ENCODE measurements at places on chromosomes 12 and 14.
A peak's percentile ranks its signal among the peaks of the same experiment; 100 is the strongest.

DNA sequence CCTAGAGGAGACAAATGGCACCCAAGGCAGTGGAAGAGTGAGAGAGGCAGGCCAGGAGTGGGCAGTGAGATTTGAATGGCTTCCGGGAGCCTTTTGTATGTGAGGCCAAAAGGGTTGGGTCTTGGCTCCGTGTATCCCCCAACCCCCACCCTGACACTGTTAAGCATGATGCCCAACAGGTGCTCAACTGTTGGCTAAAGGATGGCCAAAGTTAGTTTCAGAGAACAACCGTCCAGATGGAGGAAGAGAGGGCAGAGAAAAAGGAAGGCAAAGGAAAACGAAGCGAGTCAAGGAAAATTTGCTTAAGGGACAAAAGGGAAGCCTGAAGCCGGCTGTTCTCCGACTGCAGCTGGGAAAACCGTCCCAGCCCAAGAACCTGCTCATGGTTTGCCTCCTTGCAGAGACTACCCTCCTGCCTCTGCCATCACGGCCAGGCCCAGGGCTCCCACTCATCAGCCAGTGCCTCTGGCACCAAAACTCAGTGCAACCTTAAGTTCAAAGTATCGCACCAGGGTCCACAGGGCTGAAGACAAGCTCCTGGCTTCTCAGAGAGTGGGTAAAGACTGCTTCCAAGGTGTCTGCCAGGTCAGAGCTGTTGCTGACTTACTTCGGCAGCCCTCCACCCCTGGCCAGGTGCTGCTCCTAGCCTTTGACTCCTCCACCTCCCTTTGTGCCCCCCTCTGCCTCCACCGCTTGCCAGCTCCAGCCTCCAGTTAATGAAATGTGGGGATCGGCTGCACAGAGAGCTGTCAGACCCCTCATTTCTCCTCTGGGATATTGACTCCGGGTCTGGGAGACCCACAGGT, 4.2 kb upstream of the C1QL4 start:
- DNase-seq, result no peak

DNA sequence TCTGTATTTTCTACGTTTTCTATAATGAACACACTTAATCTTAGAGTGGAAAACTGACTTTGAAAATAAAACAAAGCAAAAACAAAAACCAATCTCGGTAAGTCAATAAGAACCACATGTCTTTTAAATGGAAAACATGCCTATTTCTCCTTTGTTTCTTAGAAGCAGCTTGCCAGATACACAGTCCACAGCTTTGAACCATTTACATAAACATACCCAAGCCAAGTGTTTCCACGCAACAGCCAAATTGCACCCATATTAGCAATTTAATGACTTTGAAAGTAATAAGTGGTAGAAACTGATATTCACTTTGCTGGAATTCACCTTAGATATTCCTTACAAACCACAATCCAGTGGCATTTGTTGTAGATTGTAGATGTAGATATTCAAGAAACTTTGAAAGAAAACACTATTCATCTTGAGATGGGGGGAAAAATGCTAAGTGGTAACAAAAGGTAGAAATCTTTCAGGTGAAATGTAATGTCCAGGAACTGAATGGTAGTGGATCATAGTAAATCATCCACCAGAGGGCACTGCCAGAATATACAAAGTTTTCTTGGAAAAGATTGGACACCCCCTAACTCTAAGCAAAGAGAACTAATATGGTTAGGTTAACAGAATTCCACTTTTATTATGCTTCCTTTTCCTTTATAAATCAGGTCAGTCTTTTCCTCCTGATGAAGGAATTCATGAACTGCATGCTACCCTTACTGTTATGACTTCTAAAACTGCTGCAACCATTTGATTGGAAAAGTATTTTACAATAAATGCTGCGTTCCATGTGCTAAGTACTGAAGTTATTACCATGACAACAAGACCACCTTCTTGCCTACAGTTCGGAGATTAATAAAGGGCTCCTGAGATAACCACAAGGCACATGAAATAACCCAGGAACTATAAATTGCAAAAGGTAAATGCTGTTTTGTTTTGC, 69.8 kb downstream of the RERG start:
- DNase-seq, result peak; percentile 4

DNA sequence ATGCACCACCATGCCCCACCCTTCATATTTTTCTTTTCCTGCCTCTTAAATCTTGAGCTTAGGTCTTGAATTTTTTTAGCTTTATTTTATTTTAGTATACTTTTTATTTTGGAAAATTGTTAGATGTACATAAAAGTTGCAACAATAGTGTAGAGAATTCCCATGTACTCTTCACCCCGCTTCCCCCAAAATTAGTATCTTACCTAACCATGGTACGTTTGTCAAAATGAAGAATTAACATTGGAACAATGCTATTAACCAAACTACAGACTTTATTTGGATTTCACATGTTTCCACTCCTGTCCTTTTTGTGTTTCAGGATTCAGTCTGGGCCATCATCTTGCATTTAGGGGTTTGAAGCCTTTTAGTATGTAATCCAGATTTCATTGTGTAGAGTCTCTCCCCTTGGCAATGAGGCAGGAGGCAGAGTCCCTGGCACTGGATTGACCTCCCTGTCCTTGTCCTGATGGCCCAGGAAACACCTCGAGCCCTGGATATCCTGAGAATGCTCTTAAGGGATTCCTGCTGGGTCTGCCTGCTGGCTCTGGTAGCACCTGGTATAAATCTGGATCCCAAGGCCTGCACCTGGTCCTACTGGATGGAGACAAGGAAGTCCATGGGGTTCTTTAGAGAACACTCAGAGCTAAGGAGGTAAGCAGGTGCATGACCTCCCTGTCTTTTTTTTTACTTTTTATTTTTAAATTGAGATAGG, 19.9 kb upstream of the CTDSP2 start:
- no peak for DNase-seq

- DNase-seq, result no peak
Observed at GRCh38 chr12:14482886-14483285, 84.8 kb downstream of the PLBD1 start.

DNA sequence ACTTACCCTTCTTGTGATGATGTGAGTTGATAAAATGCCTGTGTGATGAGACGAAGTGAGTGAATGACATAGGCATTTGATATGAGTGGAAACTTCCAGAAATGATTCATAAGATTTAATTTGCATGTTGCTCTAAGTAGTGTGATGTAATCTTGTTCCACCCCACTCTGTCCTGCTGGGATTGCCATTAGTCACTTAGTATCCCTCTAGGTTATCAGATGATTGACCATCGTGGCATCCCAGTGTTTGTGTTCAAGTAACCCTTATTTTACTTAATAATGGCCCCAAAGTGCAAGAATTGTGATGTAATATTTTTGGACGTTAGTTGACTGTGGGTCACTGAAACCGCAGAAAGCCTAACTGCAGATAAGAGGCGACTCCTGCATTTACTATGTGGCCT, 214.4 kb upstream of the DIO2 start:
- no peak for DNase-seq

DNA sequence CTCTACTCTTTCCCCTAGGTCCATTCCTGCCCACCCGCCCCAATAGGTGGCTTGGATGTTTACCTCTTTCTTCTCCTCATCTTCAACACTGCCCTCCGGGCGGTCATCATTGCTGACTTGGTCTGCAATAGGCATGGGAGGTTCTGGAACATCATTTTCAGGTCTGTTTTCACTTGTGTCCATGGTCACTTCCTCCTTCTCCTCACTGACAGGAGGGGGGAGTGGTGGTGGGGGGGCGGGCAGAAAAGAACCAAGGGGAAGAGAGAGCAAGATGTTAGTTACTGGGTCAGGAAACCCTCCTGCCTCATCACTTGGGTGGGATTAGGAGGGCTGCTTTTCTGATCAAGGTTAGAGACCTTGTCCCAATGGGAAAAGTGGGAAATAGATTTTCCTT, 12.1 kb upstream of the CDH24 start:
- DNase-seq, result no peak

DNA sequence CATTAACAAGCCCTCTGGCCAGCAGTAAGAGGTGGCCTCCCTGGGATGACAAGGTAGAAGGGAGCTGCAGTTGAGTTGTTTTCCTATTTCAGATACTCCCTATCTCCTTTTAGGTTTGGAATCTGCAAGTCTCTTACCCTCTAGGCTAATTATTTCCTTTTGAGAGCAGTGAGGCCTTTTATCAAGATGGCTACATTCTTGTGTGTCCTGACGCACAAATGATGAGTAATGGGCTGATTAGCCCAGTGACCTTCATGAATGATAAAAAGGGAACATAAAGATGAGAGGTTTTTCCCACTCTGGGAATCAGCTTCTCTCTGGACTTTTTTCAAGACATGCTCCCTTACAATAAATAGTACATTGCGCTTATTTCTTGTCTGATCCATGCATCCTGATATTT, 22.9 kb downstream of the DYRK2 start:
- DNase-seq, result no peak

- DNase-seq, result no peak
Observed at GRCh38 chr14:24952851-24953666, 96.9 kb downstream of the STXBP6 start.

DNA sequence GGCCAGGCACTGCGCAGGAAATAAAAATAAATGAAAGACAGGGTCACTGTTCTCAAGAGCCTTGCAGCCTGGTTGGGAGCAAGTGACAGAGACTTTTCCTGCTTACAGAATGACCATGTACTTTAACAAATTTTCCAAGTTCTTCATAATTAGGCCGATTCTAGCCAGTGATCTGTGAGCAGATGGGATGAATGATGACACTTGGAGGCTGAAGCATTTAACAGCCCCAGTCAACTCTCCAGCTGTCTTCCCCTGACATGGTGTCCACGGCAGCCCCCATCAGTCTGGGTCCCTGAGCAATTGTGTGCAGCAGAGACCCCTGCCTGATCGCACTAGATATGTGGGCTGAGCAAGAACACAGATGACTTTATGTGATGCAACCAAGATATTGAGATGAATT, 198.8 kb downstream of the NTF3 start:
- DNase-seq, result no peak

- no peak for DNase-seq
Observed at GRCh38 chr12:52319097-52319496, 2.1 kb downstream of the KRT83 start.

DNA sequence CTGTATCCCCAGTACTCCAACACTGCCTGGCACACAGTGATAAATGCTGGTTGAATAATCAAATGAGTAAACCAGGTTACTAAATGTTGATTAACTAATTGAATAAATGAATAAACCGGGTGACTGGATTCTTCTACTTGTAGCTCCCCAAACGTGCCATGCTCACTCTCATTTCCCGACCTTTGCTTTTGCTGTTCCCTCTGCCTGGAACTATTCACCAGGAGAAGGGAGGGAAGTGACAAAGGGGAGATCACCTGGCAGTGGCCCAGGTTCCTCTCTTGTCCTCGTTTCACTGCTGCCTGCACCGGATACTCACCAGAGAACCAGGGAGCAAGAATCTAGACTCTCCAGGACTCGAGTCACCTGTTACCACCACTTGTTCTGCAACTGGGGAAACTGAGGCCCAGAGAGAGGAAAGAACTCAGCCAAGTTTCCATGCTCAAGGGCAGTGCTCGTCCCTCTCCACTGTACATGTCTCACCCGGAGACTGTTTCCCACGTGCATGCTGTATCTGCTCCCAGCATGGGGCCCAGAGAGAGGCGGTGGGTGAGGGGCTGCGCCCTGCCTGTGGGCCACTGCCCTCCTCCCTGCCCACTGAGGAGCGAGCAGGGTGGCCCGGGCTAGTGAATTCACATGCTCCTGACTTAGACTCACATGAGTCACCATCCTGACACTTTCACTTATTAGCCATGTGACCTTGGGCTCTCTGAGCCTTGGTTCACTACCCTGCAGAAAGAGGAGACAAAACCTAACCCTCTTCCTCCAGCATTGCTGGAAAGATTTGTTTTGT, 17.7 kb upstream of the POP5 start:
- no peak for DNase-seq

DNA sequence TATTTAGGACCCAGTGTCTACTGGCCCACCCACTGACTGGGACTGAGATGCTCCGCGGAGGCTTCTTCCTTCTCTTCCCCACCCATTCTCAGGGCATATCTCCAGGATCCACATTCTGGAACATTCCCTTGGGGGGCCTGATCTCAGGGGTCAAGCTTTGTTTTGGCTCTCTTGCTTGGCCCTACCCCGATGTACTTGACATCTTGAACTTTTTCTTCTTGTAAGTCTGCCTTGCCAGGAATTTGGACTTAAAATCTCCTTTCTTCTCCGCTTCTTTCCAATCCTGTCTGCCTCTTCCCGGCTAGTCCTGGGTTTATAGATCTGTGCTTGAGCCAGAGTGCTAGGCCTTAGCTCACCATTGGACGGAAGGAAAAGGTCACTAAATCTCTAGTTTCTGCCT, 22.1 kb downstream of the DACT1 start:
- no peak for DNase-seq

DNA sequence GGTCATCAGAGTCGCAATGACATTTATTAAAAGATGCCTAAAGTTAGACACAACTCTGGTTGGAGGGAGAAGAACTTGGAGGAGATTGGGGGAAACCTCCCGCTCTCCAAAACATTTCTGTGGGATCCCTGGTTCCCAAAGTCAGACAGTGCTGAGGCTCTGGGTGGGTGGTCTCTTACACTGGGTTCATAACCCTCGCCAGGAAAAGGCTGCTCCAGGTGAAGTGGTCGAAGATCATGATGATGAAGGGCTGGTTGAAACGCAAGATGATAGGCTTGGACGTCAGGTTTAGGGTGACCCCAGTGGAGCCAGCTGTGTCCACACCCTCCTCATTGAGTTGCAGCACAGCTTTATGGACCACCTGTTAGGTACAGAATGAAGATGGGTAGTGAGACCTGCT, 11.2 kb upstream of the SERPINA10 start:
- no peak for DNase-seq

DNA sequence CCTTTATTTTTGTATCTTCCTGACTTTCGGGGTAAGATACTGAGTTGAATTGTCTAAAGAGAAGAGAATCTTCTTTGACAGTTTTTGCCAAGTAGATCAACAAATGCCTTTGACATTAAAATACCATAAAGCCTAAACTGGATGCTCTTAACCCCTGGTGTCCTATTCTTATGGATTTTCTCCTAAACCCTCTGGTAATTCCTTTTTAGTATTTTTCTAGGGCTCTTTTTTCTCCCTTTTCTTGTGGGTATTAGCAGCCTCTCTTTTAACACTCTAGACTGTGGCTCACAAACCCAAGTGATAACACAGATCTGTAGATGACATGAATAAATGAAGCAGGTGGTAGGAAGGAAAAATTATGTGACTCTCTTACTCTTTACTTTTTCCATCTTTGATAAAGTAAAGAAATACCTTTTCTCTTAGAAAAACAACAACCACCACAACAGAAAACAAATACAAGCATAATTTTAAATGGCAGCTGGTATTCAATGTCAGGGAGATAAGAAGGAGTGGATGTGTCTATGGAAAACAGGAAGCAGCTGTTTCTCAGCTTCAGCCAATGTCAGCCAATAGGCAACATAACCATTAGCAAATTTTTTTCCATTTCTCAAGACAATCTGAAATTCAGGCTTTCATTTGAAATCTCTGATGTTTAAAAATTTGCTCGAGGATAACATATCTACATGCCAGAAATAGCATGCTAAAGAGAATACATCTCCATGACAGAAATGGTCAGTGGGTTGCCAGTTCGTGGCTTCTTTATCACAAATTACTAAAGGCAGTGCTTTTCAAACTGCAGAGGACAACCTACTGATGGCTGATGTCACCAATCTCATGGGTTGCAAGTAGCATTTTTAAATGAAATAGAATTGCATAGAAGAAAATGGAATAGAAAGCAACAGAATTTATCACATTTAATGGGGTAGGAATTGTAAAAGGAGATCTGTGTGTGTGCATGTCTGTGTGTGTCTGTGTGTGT, 123.1 kb upstream of the KRR1 start:
- DNase-seq, result no peak

- no peak for DNase-seq
Observed at GRCh38 chr14:84969501-84969900, 560.4 kb upstream of the FLRT2 start.

GRCh38 chr14:59358102-59358501, 107.1 kb downstream of the GPR135 start:
- no peak for DNase-seq
